Activated CD8-positive, alpha-beta memory T cell treated with anti-CD3 and anti-CD28 coated beads for 4 hours (primary cell): ENCODE measurements at places on chromosomes 3 and 15.

DNA sequence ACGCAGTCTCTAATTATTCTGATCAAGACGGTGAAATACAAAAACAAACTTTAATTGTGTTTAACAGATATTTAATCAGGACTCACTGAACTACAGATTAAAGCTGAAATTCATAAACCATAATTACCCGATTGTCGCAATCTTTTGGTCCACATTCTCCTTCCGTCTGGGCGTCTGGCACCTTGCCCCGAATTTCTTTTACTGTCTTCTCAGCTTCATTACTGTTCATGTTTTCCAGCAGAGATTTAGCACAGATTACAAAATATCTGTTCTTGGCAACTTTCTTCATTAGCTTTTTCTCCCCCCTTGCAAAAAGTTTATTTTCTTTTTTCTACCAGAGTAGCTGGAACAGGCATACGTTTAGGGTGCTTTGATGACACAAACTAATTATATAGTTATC is 271.4 kb downstream of the TIGIT start:
- no peak for DNase-seq

GRCh38 chr15:79872358-79873017 is 24.3 kb downstream of the MTHFS start:
- DNase-seq = no peak

DNA sequence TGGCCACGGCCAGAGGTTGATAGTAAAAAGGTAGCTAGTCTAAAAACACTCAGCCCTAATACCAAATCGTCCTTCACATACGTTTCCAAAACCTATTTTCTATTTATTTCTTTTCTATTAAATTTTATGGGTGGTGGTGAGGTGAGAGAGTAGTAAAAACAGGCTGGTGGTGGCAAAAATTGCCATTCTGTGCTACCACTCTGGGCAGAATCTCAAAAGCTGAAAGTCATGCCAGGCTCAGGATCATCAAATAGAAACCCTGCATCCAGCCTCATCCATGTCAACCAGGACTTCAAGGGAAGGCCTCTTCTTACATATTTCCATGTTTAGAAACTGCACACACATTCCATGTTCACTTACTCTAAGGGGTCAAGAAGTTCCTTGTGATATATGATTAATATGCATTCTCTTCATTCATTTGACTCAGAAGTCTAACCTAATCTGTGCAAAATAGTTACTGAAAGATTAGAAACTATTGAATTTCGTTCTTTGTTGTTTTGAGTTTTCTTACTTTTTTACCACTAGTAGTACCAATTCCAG is 153.1 kb downstream of the TNIK start:
- no peak for DNase-seq

- no peak for DNase-seq
These were observed 409.1 kb upstream of the ATP11B start for GRCh38 chr3:182384221-182384620.

DNA sequence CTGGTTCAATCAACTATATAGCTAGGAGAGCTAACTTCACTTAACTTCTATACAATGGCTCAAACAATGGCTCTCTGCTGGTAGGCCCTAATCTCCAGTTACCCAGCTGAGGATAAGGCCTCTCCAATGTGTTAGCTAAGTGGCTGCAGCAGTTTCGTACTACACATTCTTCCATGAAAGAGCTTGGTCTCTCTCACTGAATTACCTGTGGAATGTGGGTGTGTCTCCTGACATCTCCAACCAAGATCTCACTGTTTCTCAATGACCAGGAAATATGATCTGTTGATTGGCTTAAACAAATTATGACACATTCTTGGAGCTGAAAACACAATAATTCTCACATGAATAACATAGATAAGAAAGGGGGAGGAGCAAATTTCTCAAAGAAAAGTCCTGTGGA is 169.8 kb upstream of the ROBO1 start:
- no peak for DNase-seq

- DNase-seq = no peak
These were observed 87.0 kb upstream of the ALDH1L1 start for GRCh38 chr3:126267169-126267975.

- DNase-seq = no peak
These were observed 106.0 kb downstream of the HMG20A start for GRCh38 chr15:77526595-77527163.

DNA sequence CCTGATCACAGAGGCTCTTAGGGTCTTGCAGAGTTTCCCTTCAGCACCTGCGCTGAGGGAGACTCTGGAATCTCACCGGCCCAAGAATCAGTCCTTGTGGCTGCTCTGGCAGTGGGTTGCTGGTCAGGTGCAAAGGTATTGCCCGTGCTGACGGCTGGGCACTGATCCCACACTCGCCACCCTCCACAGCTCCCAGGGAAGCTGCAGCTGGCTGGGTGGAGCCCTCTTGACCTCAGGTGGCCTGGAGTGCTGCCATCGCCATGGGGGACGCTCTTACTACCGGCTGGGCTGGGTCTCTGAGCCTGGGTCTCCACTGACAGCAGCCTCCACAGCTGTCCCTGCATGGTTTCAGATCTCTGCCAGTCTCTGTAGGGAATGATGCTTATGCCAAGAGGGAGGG is 52.6 kb upstream of the EPHB3 start:
- DNase-seq = no peak

DNA sequence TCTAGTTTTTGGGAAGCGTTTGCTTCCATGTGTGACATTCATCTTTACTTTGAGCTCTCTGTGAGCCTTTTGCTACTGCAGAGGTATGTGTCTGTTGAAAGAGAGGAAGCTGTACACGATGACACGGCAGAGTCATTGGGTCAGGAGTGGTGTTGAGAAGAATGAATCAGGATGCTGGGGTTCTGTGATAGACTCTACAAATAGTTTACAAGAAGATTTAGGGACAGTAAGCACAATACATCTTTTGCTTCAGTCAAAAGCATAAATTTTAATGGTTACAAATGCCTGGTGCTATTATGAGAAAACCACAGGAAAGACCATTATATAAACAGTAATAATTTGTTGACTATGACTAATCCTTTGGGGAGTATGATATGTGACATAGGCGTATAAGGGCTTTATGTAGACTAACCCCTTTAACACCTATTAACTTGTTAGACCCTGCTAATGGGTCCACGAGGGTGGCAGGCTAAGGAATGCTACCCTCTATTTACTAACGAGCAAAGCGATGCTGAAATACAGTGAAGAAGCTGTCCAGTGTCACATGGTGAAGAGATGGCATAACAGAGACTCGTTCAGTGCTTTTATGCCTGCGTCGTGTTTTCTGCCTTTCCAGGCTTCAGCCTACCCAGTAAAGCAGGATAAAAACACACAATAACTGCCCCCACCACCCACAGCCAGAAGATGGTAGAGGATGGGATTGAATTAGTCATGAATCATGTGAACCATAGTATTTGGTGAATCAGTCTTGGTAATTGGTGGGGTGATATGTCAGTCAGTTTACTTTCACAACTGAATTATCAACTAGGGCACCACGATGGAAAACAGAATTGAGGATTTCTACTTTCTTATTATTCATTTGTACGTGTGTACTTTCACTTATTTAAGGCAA is 118.8 kb downstream of the LPP start:
- no peak for DNase-seq

GRCh38 chr15:41512940-41513505 is 604 bp downstream of the LTK start:
- DNase-seq = no peak

DNA sequence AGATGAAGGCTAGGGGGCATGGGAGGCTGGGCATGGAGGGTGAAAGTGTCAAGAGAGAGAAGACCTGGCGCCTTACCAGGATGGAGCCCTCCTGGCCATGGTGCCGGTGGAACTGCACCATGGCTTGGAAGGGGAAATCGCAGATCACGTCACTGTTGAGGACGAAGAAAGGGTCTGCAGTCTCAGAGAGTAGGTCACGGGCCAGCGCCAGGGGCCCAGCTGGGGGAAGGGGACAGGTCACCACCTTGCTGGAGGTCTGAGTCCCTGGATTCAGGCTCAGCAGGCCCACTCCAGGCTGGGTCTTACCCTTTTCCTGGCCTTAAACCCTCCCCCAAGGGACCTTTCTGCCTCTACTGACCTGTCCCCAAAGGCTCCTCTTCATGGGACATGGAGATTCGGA is 855 bp downstream of the GMPPB start:
- DNase-seq = no peak

- no peak for DNase-seq
These were observed 173.0 kb upstream of the FRMD4B start for GRCh38 chr3:69558912-69559311.

DNA sequence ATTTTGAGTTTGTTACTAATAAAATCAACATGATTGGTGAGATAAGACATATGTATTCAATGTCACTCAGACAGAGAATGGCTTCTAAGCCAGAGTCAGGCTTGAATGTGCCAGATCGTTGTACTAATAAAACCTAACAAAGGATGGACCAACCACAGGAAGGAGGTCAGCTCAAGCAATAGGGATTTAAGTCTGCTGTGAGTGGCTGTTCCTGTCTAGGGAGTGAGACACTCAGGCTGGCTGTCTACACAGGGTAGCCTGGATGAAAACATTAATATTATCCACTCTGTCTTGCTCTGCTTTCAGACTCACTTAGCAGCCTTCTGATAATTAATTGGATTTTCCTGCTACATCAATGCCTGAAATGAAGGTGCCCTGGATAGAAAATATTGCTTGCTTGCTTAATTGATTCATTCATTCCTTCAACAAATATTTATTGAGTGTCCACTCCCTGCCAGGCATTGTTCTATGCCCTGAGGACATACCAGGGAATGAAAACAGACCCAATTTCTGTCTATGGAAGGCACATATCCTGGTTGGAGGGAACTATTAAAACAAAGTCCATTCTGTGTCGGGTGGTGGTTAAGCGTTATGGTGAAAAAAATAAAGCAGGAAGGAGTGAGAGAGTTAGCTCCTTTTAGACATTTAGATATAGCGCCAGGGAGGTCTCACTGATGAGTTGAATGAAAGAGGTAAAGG is 239.4 kb downstream of the CHST2 start:
- no peak for DNase-seq

- no peak for DNase-seq
These were observed 12.0 kb downstream of the CGGBP1 start for GRCh38 chr3:88046766-88047165.

DNA sequence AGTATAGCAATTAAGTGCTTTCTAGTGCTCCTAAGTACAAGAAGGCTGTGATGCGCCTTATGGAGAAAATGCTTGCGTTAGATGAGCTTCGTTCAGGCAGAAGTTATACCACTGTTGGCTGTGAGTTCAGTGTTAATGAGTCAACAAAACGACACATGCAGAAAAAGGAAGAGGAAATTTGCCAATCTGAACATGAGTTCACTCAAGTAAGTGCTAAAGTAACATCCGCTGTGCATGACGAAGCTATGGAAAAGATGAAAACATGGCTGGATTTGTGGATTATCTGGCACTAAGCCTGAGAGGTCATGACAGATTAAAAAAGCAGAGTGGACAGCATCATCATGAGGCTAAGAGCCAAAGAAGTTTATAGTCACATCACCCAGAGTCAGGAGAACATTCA is 36.9 kb downstream of the SH3BP5 start:
- DNase-seq = no peak

- no peak for DNase-seq
These were observed 21.9 kb upstream of the LIPC start for GRCh38 chr15:58409861-58410260.

DNA sequence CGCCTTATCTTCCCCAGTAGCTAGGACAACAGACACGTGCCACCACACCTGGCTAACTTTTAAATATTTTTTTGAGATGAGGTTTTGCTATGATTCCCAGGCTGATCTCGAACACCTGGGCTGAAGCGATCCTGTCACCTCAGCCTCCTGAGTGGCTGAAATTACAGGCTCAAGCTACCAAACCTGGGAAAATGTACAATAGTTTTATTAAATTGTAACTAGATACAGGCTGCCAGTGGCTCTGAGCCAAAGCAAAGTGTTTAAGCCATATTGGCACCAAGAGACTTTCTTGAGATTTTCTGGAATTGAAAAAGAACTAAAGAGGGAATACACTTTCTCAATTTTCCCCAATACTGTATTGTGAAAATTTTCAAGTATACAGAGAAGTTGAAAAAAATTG is 204.3 kb downstream of the SUCLG2 start:
- no peak for DNase-seq

DNA sequence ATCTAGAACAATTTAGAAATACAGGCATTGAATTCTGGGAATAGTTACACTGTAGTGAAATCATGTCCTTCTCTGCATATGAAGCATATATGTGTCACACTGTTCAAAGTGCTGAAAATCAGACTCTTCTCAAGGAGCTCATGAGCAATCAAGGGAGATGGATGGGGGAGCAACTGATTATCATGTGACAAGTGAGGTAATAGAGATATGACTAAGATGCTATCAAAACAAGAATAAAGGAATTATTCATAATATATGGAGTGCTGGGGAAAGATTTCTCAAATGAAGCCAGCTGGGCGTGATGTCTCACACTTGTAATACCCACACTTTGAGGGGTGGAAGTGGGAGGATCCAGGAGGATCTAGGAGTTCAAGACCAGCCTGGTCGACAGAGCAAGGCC is 74.9 kb upstream of the CHRNB4 start:
- DNase-seq = no peak

GRCh38 chr3:43087249-43087776 is 18.6 kb downstream of the POMGNT2 start:
- DNase-seq = no peak

- DNase-seq = no peak
These were observed 27.3 kb downstream of the ABHD2 start for GRCh38 chr15:89115547-89115946.

GRCh38 chr3:186442162-186442561 is 80.1 kb upstream of the DGKG start:
- no peak for DNase-seq

DNA sequence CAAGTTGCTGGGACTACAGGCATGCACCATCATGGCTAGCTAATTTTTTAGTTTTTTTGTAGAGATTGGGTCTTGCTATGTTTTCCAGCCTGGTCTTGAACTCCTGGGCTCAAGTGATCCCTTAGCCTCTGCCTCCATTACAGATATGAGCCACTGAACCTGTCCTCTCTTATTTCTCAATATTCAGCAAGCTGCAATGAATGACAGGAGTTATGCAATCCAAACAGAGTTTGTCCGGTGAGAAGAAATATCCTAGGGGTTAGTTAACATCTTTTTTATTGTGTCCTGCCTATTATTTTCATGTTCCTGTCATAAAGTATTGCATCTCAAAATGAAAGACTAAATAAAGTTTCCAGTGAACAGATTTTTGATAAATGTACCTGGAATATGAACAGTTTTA is 1161.4 kb downstream of the OTOL1 start:
- DNase-seq = no peak

DNA sequence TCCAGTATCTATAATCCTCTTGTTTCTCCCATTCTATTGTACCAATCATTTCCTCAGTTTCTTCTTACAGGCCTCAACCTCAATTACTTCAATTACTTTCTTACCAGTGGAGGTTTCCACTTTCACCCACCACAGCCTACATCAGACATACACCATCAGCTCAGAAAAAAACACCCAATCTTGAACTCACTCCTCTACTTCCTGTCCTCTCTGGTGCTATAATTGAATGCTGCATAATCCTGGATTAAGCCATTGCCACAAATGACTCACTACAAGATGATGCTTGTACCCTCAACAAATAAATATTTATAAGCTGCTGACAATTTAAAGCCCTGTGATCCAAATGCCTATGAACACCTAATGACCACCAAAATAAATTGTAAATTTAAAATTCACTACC is 18.5 kb downstream of the RYK start:
- no peak for DNase-seq

- DNase-seq = no peak
These were observed 43.8 kb downstream of the SPSB4 start for GRCh38 chr3:141094790-141095545.

- no peak for DNase-seq
These were observed 71.0 kb downstream of the TCF12 start for GRCh38 chr15:56989411-56989924.
